Activated CD4-positive, alpha-beta T cell treated with anti-CD3 and anti-CD28 coated beads, Interleukin-2, amount 10 ng/mL, durations not matched to agents 7 days and 5 days (primary cell): ENCODE measurements at places on chromosomes 1 and 21.

GRCh38 chr1:12450756-12451559 is 167.1 kb downstream of the DHRS3 start:
- no peak for DNase-seq

GRCh38 chr1:237565236-237565635 is 325.5 kb downstream of the ZP4 start:
- no peak for DNase-seq

DNA sequence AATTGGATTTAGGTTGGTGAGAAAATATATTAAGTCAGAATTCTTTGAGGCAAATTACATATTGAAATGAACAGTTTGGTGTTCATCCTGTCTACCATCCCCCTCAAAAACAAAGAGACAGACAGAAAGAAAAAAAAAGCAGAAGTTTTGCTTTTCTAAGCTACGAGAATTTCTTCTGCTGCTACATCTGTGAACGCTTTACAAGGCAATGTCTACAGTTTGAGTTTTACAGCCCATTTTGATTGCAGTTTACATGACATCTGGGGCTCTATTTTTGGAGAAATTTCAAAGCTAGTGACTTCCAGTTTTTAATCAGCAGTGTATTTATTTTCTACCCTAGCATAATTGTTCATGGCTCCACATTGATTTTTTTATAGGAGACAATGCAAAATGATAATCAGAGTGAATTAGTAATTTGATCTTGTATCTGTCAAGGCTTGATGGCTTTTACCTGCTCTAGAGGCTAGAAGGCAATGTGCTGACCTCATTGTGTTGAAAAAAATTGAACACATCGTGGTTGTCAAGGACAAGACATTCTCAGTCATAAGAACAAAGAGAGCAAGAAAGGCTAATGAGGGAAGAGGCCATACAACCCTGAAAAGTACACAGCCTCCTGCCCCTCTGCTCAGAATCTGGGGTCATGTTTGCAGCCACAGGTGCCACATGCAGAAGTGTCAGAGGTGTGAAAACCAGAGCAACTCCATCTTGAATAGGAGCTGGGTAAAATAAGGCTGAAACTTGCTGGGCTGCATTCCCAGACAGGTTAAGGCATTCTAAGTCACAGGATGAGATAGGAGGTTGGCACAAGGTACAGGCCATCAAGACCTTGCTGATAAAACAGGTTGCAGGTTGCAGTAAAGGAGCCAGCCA is 201.0 kb upstream of the CAMK1G start:
- DNase-seq: no peak

DNA sequence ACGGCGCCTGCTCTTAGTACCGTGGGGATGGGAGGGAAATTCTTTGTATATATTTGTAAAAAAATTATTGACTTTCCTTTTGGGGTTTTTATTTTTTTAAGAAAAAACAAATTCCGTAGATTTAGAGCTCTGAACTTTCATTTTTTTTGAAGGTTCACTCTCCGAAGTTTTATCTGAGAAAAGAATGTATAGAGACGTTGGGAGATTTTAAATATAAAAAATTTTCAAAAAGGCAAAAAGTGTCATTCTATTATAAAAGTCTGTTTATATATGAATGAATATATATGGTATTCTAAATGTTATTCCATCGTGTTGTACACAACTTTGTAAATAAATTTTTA is 2.4 kb downstream of the FOXD3 start:
- DNase-seq: no peak

DNA sequence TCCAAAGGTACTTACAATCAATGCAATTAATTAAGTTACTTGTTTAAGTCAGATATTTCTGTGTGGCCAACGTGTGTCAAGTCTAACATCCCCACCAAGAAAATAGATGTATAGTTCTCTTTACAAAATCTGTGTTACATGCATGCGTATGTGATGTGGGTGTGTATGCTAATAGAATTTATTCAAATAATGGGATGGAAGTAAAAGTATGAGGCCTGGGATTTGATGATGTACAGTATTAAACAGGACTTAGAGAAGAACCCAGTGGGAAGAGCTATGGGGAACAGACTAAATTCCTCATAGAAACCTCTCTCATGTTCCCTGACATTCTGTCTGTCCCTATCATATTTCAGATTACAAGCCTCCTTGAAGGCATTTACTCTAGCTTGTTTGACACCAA is 72.5 kb downstream of the IFI44 start:
- DNase-seq: no peak
